GM06990 (cell line): ENCODE measurements at places on chromosomes 2 and 18.

DNA sequence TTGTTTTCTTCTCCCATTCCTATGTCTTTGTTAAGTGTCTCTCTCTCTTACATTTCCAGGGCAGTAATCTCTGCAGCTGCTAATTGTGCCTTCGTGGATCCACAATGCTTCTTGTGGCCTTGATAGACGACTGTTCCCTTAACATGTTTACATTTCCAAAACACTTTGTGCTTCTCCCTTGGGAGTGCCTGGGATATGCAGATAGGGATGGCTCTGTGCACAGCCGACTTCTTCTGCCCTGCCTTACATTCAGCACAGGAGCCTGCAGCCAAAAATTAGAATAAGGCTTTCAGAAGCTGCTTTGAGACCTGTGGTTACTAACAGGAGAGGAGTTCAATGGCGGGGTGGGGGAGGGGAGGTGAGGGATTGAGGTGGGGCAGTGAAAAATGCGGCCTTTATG, 328.9 kb downstream of the TDRD15 start:
- DNase-seq = no peak

DNA sequence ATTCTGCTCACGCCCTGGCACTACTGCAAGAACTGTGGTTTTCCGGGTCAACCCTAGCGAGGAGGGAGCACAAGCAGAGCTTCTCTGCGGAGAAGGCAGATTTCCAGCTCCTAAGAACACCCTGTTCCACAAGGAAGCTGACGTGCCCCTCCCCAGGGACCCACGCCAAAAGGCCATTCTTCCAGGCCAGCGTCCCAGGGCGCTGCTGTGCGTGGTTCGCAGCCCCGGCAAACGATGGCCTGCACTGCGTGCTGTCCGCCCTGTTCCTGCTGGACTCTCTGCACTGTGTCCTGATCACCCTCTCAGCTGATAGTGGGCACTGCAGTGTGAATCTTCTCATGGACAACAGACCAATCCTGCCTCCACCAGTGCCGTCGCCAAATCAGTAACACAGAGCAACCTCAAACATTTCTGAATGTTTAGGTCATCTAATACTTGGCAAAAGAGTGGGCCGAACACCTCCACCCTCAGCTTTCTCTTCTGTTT, 49.1 kb downstream of the ADI1 start:
- DNase-seq = no peak

- DNase-seq = no peak
Observed at GRCh38 chr2:29336341-29337241, 221.4 kb downstream of the CLIP4 start.

GRCh38 chr18:49565612-49566011, 3.8 kb downstream of the LIPG start:
- DNase-seq = no peak

DNA sequence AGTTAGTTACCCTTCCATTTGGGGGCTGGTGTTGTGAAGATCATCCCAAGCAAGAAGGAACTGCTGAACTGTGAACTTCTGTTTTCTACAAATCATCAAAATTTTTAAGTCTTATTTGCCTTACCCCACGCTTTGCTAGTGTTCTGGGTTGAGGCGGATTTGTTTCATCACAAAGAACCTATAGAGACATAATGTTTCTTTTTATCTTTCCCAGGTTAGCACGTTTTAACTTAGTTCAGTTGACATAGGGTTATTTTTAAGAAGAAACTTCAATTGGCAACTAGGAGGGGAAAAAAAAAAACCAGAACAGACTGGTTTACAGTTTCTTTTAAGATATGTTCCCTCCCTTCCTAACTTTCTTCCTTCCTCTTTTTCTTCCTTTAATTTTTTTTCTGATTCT, 31.1 kb upstream of the CERS6 start:
- DNase-seq = no peak

DNA sequence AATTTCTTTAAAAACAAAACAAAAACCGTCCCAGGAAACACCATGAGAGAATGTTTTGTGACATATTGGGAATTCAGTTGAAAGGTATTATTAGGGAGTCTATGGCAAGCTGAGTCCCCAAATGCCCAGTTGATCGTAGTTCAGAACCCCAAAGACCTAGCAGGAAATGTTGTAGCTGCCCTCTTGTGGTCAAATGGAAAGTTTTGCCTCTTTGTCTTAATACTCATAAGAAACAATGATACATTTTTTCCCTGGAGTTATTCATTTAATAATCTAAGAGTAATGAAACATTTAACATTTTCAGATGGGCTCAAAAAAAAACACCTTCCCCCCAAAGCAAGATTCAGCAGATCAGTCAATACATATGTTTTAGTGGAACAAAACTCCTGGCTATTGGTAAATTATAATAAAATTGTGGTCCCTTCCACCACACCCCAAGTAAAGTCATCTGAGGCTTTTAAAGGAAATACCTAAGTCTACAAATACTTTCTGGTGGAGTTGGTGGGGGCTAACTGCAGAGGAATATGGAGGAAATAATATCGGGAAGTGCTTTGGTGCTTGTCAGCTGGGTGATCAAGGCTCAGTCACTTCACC, 37.8 kb upstream of the EFEMP1 start:
- no peak for DNase-seq

GRCh38 chr2:239465017-239466001, 64.5 kb upstream of the HDAC4 start:
- DNase-seq = no peak

GRCh38 chr18:44904768-44905167, 224.1 kb downstream of the SETBP1 start:
- no peak for DNase-seq

GRCh38 chr2:55050100-55050994, at the start of gene RTN4:
RTN4 (minus strand) TSS chr2:55050451; CDS start chr2:55050300, 151 bp downstream.
- peak; percentile 99 for DNase-seq

DNA sequence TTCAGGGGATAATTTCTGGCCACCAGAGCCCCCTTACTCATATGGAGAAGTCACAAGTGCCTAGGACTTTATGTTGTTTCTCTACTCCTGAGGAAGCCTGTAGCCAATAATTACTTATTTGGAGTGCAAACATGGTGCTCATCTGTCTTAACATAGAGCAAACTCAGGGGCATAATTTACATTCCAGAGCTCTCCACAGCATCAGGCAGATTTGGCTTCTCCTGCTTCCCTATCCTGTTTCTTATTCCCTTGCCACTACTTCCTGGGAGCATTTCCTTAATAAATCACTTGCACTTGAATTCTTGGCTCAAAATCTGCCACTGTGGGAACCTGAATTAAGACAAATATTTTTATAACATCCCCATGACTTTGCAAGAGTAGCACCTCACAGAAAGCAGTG, 960.9 kb downstream of the SOCS6 start:
- DNase-seq = no peak

DNA sequence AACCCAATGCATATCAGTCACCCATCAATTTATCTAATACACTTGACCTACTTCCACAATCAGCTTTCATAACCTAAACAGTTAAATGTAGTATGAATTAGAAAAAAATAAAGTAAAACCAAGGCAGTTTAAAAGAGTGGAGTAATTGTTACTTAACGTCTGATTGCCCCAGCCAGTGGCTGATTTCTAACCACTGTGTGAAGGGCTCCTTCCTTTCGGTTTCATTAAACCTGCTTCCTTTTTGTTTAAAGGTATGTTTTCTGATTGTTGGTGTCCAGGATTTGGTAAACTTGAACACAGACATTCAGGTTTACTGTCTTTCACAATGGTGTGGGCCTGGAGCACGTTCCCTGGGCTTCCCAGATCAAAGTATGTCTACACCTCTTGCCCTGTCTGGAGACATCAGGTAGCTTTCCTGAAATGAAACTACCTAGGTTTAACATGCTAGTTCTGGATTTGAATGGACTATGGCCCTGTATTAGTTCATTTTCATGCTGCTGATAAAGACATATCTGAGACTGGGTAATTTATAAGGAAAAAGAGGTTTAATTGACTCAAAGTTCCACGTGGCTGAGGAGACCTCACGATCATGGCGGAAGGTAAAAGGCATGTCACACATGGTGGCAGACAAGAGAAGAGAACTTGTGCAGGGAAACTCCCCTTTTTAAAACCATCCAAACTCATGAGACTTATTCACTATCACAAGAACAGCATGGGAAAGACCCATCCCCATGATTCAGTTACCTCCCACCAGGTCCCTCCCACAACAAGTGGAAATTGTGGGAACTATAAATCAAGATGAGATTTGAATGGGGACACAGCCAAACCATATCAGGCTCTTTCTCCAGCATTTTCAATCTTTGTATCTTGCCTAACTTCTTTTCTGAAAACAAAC, 605.2 kb upstream of the ID2 start:
- no peak for DNase-seq
